ENCODE measurements at places on chromosomes 7 and 10. TPM values are rescaled to one million over a fixed set of nuclear protein-coding genes. Genes with fewer than 3 reads are reported as not detected.

DNA sequence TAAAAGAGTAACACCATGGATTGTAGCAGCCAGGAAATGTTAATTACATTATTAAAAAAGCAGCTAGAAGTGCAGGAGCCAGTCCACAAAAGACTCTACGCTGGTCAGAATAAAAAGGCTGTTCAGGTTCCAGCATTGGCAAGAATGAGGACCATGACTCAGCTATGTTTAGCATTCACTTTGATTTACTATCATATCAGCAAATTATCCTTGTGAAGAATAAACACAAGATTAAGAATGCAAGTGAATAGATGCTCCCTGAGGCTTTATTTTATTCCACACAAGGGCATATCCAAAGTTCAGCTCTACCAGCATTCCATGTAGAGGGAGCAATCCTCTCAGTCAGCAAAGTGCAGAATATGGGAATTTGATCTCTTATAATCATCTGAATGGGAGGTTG, 13.6 kb downstream of the DGKB start:
- H3K4me3 ChIP-seq: no peak overlapping the region
- no peak overlapping the region for H3K27ac ChIP-seq
- no peaks in the 10 kb centered on the region for H3K36me3 ChIP-seq

- no peaks in the 10 kb centered on the region for H3K36me3 ChIP-seq
- H3K4me3 ChIP-seq: no peak overlapping the region
- peaks cover 8% of the 10 kb centered on the region for H3K4me1 ChIP-seq
- H3K27ac ChIP-seq: no peak overlapping the region
- DNase-seq: no peak
Observed at GRCh38 chr7:70094831-70095230, 496.6 kb downstream of the AUTS2 start.

SLC26A5 gene
- total RNA-seq: not detected

IL2RA gene
- not detected for total RNA-seq

GRCh38 chr7:39033885-39034624, 56.3 kb downstream of the POU6F2 start:
- H3K4me3 ChIP-seq: no peak overlapping the region
- no peaks in the 10 kb centered on the region for H3K4me1 ChIP-seq
- no peaks in the 10 kb centered on the region for H3K36me3 ChIP-seq
- no peaks in the 10 kb centered on the region for H3K27me3 ChIP-seq

VAX1 gene
- not detected for total RNA-seq

DNA sequence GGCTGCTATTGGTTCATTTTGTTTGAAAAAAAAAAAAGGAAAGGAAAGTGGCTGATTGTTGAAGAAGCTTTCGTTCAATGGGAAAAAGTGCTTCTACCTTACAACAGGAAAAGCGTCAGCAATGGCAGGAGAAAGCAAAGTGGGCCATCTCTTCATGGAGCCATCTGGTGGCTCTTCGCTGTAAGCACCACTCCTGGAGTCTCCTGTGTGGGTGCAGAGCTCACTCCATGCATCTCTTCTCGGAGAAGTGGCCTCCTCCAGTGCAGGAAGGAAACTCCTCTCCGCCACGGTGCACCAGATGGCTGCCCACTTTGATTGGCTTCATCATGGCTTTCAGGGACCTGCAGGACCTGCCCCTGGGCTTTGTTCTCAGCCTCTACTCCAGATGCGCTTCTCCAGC, 250.9 kb downstream of the PTEN start:
- no peak overlapping the region for H3K4me3 ChIP-seq
- peak; percentile 19 for DNase-seq
- no peaks in the 10 kb centered on the region for H3K4me1 ChIP-seq

GRCh38 chr7:152399344-152399743, 36.5 kb downstream of the KMT2C start:
- H3K36me3 ChIP-seq: no peaks in the 10 kb centered on the region
- H3K27ac ChIP-seq: no peak overlapping the region
- no peaks in the 10 kb centered on the region for H3K27me3 ChIP-seq

Measured in uterus (tissue), 4 donors.